ENCODE measurements at places on chromosomes 3 and 15.

- DNase-seq: no peak
Observed at GRCh38 chr3:194103505-194103904, 32.4 kb upstream of the HES1 start.

DNA sequence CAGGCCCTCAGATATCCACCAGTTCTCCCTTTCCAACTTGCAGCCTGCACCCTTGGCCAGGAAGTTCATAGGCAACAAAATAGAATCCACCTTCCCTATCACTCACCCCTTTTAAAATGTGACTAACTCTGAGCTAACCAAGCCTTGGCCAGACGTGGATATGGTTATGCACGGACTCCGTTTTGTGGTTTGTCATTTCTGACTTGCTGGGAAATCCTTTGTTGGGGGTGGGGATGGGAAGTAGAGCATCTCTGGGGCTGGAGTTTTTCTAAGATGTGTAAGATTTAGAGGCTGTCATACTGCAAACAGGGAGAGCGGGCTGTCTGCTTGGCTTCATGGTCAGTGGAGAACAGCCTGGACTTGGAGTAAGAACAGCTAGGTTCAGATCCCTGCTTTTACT lies 62.6 kb downstream of the SMAD3 start:
- peak; percentile 96 for DNase-seq

DNA sequence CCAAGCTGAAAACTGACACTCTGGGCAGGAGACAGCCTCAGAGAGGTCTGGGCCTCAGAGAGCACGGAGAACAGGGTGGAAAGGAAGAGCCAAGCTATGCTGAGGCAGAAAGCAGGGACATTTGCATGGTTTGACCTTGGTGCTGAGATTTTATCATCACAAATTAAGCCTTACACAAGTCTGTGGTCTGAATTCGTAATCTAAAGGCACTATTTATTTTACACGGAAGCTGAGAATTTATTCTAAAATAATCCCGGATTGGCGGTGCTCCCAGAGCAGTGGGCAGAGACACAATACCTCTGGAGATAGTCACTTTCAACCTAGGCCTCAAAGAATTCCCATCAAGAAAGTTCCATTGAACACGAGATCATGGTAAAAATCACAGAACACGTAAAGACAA lies 47.5 kb downstream of the CFAP92 start:
- DNase-seq: peak; percentile 19

- no peak for DNase-seq
Observed at GRCh38 chr15:68382286-68383007, 49.5 kb downstream of the ITGA11 start.

DNA sequence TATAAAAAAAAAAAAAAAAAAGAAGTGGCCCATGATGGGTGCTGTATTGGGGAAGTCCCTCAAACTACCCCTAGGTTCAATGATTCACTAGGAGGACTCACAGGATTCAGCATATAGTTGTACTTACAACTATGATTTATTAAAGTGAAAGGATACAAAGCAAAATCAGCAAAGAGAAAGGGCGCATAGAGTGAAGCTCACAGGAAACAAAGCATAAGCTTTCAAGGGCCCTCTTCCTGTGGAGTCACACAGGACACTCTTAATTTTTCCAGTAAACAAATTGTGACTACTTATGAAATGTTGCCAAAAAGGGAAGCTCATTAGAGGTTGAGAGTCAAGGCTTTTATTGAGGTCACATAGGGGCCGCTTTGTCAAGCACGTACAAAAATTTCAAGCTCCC lies 153.7 kb upstream of the GAP43 start:
- DNase-seq: no peak

DNA sequence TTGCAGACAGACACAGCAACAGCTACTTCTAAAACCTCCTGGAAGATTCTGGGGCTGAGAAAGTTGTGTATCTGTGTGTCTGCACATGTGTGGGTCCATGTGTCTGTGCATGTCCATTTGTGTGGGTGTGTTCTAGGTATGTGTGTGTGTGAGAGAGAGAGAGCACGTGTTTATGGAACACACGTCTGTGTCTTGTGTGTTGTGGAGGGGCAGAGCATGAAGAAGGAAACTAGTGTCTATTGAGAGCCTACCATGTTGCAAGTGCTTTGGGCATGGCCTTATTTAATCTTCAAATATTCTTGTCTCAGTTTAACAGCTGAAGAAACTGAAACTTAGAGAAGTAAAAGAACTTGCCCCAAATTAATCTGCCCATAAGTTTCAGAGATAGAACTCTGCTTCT lies 327.5 kb downstream of the UACA start:
- no peak for DNase-seq

DNA sequence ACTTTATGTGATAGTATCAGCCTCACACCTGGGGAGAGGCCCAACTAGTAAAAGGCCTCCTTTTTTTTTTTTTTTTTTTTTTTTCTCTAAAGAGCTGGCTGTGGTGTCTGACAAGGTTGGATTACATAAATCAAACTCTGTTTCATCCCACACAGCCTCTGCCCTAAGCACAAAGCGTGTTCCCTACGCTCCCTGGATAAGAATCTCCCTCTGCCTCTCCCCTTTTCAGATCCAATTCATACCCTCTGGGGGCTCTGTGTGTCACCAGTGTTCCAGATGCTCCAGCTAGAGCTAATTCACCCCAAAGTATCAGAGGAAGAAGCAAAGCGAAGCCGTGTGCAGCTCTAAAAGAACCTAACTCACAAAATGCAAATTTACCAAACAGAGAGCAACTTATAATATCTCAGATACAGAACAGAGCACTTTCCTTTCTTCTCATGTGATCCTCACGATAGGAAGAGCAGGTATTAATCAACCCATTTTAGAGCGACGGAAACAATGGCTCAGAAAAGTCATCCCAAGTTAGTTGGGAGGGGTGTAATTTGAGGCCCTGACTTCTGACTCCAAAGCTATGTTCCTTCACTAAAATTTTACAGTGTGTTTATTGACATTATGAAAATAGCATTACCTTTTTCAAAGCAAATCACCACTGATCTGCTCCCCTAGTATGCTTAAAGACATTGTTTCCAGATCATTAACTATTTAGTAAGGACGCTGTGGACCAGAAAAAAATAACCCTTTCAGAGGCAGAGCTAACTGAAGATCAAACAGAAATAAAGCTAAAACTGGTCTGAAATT lies 12.4 kb downstream of the BMF start:
- no peak for DNase-seq

- DNase-seq: peak; percentile 15
Observed at GRCh38 chr15:91022075-91022831, at the start of gene VPS33B. Gene VPS33B (minus strand): TSS chr15:91022594. CDS start chr15:91022249, 345 bp downstream.

GRCh38 chr15:49154359-49154758 lies 1.0 kb downstream of the COPS2 start:
- no peak for DNase-seq

DNA sequence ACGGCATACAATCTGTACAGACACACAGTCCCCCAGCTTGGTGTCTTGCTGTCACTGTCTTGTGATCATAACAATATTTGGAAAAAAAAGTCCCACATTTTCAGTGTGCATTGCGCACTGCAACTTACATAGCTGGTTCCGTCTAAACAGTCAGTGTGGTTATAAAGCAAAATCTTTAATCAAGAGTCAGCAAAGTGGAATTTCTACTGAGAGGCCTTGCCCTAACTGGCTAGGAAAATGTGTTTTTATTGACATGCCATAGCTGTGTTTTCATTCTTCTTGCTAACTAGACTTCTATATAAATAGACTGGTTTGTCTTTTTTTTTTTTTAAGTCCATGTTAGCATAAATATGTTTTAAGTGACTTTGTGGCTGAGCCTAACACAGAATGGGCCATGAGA lies 174.8 kb downstream of the POLR2M start:
- DNase-seq: peak; percentile 40

- no peak for DNase-seq
Observed at GRCh38 chr15:68557469-68558317, 21.1 kb upstream of the CORO2B start.

DNA sequence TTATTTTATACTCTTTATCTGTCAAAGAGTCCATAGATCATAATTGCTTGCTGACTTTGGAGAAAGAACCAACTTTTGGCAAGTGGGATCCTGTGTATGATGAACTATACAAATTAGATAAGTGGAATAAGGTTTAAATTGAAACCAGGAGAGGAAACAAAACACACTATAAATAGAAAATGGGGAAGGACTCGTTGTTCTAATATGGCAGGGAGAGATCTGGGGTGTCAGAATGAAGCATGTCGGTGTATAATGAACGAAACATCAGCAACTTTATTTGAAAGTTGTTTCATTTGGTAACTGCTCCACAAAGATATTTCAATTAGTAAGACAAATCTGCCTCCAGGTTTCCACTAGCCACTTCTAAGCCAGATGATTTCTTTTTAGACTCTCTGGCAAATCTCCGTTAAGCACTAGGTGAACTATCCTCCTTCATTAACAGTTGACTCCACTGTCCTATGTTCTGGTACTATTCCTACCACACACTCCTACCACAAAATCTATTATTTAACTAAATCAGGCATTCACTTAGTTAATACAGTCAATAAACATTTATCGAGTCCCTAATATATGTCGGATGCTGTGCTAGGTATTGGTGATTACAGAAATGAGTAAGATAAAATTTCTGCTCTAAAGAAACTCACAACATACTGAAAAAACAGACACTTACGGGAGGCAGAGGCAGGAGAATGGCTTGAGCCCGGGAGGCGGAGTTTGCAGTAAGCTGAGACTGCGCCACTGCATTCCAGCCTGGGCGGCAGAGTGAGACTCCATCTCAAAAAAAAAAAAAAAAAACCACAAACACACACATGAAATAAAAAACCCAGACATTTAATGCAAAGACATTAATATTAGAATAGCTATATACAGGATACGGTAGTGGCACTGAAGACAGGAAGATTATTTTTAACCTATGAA lies 20.1 kb downstream of the SLC15A2 start:
- DNase-seq: no peak

DNA sequence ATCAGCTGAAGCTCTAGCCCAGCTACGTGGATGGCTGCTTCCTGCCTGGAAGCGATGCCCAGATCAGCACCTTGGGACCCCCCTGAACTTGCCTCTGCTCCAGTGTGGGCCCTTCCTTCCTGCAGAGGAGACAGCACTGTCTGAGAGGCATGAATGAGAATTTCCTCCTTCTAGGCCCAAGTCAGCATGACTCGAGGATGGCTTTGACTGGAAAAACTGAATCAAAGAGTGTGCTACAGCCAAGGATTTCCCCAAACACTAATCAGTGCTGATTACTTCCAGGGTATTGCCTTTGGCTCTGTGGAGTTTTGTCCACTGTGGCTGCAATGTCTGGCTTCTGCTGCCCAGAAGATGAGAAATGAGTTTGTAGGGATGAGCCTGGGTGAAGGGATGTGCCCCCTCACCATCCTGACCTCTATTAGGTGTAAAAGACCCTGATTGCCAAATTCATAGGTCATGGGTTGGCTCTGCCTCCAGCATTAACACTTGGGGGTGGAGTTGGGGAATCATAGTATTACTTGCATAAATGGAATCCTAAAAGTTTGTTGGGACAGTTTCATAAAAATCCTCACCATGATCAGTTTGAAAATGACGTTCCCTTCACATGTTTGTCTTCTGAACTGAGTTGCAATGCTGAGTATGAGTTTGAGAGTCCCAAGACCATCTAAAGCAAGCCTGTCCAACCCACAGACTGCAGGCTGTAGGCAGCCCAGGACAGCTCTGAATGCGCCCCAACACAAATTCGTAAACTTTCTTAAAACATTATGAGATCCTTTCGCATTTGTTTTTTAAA lies 36.7 kb downstream of the FLNB start:
- DNase-seq: no peak

DNA sequence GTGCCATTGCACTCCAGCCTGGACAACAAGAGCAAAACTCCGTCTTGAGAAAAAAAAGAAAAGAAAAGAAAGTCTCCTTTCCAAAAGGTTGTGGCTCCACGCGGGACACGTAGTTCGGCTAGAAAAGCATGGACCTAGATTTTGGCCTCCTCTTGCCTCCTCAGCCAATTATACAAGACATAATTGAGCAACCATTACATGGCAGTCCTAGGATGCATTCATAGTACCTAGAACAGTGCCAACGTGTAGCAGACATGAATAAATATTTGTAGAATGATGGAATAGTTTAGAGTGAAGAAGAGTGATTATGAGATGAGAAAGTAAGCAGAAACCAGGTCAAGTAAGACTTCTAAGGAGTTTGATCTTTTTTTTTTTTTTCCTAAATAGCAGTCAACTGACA lies 112.5 kb downstream of the ZNF609 start:
- DNase-seq: no peak

DNA sequence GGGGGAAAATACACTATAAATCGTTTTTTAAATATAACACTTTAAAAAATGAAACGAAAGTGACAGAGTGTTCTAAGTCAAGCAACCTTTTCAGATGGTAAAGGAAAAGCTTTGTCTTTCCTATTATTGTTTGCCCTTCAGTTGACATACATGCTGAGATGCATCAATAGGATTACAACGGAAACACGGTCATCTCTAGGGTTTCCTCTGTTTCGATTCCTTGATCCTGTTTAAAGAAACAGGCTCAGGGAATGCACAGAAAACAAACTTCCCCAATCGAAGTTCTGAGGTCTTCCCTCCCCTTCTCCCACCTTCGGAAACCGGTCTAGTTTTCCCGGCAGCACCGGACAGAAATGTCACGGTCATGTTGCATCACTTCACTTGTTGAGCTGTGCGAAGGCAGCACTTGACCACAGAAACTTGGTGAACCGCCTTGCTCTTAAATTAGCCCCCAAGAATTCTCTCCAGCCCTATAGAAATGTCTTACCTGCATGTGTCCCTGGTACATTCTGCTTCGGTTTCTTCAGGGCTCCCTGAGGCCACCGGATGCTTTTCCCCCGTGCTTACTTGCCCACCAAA lies 556 bp downstream of the PEX5L start:
- no peak for DNase-seq

GRCh38 chr3:181855825-181856224 lies 144.1 kb downstream of the SOX2 start:
- no peak for DNase-seq

- no peak for DNase-seq
Observed at GRCh38 chr3:127671523-127672428, 976 bp upstream of the ABTB1 start.

GRCh38 chr15:73684581-73685455 lies 635 bp downstream of the CD276 start:
- no peak for DNase-seq

- DNase-seq: no peak
Observed at GRCh38 chr3:28210968-28211713, 30.3 kb upstream of the CMC1 start.

Data from non-pigmented ciliary epithelial cell (primary cell).